Activated CD4-positive, alpha-beta T cell treated with anti-CD3 and anti-CD28 coated beads for 48 hours (primary cell): ENCODE measurements at places on chromosomes 13 and 19.

GRCh38 chr13:51845574-51846318 lies 769 bp upstream of the TMEM272 start:
- DNase-seq, result no peak

GRCh38 chr13:72638059-72638815 lies 89.2 kb downstream of the MZT1 start:
- DNase-seq, result no peak

DNA sequence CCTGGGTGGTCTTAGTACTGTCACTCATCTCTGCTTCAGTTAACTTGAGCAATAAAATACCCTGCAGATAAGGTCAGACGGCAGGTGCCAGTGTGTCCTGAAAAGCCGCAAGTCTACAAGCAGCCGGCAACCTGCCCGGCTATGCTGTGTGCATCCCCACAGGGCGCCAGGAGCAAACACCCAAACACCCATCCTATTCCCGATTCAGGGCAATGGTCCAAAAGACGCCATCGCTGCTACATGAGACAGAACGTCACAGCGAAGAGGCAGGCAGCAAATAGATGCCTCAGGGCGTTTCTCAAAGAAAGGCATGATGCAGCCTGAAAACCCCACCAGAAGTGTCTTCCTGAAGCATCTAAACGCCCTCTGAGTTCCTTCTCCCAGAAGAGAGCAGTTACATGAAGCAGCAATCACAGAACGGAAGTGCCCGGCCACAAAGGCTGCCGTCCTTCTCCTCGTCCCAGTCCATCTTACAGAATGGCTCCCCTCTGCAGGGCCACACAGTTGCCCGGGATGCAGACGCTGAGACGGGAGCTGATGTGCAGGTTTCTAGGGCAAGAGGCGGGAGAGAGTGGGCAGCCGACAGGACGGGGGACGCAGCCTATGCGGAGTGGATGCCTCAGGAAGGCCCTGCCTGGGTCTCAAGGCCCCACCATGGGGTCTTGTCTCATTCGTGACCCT lies 35.1 kb downstream of the RASA3 start:
- DNase-seq, result peak; percentile 0

DNA sequence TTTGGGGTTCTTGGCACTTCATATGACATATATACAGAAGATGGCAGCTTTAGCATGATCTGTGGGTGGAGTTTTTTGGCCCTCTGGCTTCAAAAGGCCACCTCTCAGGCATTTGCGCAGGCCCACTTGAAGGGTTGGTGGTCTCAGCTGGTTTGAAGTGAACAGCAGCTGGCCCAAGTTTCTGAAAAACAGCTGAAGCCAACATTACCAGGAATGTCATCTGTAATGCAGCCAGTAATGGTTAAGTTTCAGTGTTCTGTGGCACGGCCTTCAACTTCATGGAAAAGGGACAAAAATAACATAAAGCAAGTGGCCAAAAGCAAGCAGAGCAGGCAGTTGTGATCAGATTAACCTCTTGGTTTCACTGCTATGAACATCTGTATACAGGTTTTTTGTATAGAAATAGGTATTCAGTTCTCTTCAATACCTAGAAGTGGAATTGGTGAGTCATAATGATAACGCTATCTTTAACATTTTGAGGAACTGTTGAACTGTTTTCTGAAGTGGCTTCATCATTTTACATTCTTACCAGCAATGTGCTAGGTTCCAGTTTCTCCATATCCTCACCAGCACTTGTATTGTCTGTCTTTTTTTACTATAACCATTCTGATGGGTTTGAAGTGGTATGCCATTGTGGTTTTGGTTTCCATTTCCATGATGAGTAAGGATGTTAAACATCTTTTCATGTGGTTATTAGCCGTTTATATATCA lies 245.4 kb downstream of the SHISA2 start:
- no peak for DNase-seq

- no peak for DNase-seq
Observed at GRCh38 chr19:53808710-53809125, 15.4 kb downstream of the NLRP12 start.

DNA sequence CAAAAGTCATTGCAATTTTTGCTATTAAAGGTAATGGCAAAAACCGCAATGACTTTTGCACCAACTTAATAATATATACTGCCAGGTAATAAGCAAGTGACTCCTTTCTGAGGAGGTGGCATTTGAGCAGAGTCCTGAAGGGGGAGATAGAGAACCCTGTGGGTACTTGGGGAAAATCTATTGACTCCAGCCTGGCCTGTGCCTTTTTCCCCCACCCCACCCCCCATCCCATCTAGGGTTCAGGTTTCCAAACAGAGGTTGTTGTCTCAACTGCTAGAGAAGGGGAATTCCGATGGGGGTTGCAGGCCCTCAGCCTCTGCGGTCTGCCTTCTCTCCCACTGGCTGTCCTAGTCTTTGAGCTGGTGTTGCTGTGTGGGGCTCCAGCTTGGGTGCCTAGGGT lies 11.5 kb downstream of the S1PR2 start:
- peak; percentile 36 for DNase-seq

- DNase-seq, result no peak
Observed at GRCh38 chr13:92994056-92994455, 232.6 kb upstream of the GPC6 start.

GRCh38 chr13:30810261-30810701 lies 74.9 kb downstream of the ALOX5AP start:
- no peak for DNase-seq

- DNase-seq, result no peak
Observed at GRCh38 chr19:1647501-1648458, 4.6 kb downstream of the TCF3 start.

GRCh38 chr19:13929340-13929739 lies 8.9 kb downstream of the PODNL1 start:
- DNase-seq, result no peak

- DNase-seq, result no peak
Observed at GRCh38 chr13:78958006-78958405, 299.1 kb upstream of the OBI1 start.

GRCh38 chr19:3852614-3853254 lies 16.1 kb downstream of the ZFR2 start:
- DNase-seq, result peak; percentile 16

GRCh38 chr13:79108914-79109643 lies 297.0 kb downstream of the RBM26 start:
- DNase-seq, result no peak

DNA sequence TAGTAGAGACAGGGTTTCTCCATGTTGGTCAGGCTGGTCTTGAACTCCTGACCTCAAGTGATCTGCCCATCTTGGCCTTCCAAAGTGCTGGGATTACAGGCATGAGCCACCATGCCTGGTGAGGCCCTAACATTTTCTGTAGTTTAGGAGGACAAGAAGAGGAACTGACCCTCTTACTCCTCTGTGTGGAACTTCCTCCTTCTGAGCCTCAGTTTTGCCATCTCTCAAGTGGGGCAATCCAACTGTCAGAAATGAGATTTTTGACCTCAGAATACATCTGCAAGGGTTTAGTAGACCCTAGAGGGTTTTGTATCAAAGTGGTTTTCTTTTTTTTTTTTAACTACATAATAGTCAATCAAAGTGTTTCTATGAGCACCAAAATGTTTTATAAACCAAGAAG lies 2.4 kb downstream of the DKKL1 start:
- no peak for DNase-seq

GRCh38 chr19:50897191-50897607 lies 14.0 kb downstream of the KLK4 start:
- DNase-seq, result no peak

DNA sequence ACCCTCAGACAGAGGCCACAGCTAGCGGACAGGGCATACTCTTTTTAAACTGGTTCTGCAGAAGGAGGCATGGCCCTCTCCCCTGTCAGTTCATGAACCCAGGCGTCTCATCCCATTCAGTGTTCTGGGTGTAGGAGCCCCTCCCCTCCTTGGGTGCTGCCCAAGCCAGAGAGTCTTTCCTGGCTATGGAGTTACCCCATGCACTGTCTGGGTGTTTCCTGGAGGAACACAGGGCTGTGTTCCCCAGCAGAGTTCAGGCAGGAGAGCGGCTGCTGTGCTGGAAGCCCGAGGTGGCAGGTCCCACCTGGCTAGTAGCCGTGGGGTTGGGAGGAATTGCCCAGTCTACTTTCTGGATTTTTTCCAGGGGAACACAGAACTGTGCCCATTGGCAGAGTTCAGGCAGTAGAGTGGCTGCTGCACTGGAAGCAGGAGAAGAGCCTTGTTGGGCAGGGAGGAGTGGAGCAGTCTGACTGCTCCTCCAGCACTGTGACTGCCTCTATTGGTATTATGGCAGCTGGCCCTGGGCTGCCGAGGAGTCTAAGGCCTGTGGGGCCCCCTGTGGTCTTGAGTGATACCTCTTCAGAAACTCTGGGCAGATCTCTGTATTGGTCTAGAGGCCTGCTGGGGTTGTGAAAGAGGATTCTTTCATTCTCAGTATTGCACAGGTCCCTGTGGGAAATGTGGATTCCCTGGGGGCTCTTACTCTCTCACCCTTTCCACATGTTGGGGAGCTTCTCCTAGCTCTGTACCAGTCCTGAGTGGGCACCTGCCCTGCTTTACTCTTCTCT lies 168.3 kb downstream of the PCDH20 start:
- no peak for DNase-seq

DNA sequence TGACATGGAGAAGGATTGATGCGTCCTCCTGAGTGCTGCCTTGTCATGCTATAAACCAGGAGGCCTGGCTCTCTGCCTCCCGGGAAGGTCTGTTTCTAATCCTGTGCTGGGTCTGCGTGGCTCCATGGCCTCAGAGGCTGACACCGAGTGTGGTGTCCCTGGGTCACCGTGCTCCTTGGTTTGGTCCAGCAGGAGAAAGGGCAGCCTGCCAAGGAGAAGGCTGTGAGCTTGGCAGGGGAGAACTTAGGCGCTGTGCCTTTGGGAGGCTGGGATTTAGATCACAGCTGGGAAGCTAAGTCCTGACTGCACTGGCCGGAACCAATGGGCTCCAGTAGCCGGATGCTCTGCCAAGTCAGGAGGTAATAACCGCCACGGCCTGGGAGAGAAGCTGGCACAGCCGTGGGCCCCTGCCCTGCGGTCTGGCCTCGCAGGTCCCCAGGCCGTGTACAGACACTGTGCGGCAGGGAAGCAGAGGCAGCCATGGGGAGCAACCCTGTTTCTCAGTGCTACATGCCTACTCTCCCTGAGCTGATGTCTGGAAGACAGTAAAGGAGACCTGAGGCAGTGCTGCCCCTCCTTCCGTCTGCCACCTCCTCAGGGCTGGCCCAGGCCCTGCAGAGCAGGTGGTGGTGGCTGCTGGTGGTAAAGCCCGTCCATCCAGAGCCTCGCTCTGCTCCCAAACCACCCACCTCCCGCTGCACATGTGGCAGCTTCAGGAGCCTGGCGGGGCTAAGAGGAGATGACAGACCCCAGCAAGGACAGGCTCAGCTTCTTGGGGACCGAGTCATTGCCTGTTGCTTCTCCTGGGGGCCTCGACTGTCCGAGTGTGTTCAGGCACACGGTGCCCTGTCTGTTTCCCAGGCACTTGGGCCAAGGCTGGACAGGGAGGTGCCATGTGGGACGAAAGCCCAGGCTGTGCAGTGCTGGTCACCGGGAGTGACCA lies 44.9 kb downstream of the C13orf46 start:
- DNase-seq, result no peak

DNA sequence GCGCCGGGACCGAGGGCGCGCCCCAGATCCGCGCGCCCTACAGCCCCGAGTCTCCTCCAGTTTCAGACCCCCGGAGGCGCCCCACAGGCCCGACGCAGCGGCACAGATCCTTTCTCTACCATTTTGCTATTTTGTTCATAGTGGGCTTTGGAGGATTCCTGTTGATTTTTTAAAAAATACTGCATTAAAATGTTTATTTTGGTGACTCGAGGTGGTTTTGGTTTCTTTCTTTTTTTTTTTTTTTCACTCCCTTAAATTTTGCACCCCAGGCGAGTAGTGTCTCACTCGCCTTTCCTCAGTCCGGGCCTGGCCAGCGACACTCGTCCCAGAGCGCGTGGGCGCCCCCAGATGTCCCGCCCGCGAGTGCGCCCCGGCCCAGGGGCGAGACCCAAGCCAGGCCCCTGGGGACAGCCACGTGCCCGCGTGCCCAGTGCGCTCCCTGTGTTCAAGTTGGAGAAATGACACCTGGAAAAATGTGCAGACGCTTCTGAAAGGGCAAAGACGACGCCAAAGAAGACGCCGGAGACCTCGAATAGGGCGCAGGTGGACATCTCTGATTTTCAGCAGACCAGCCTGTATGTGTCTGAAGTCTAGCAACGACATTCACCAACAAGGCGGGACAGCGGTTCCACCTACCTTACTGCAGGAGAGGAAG lies 471 bp upstream of the INSR start:
- peak; percentile 53 for DNase-seq

- DNase-seq, result peak; percentile 42
Observed at GRCh38 chr19:37654629-37655300, 500 bp downstream of the ZFP30 start.

GRCh38 chr19:38618590-38619360 lies at the start of gene EIF3K:
Gene EIF3K, plus strand, starts transcription at chr19:38619188. Its CDS starts 81 bp downstream, at chr19:38619269.
- peak; percentile 99 for DNase-seq

- DNase-seq, result no peak
Observed at GRCh38 chr19:14425696-14426138, 6.6 kb upstream of the DDX39A start.

- DNase-seq, result no peak
Observed at GRCh38 chr19:11504502-11505031, 1.1 kb downstream of the ZNF653 start.
